Activated naive CD8-positive, alpha-beta T cell treated with anti-CD3 and anti-CD28 coated beads for 36 hours (primary cell): ENCODE measurements at places on chromosomes 5 and 9.

GRCh38 chr5:52466113-52466512 lies 321.6 kb upstream of the ITGA1 start:
- DNase-seq, result no peak

- no peak for DNase-seq
Observed at GRCh38 chr9:107153336-107153735, 129.7 kb upstream of the RAD23B start.

- DNase-seq, result no peak
Observed at GRCh38 chr5:35095366-35095765, 47.6 kb upstream of the AGXT2 start.

DNA sequence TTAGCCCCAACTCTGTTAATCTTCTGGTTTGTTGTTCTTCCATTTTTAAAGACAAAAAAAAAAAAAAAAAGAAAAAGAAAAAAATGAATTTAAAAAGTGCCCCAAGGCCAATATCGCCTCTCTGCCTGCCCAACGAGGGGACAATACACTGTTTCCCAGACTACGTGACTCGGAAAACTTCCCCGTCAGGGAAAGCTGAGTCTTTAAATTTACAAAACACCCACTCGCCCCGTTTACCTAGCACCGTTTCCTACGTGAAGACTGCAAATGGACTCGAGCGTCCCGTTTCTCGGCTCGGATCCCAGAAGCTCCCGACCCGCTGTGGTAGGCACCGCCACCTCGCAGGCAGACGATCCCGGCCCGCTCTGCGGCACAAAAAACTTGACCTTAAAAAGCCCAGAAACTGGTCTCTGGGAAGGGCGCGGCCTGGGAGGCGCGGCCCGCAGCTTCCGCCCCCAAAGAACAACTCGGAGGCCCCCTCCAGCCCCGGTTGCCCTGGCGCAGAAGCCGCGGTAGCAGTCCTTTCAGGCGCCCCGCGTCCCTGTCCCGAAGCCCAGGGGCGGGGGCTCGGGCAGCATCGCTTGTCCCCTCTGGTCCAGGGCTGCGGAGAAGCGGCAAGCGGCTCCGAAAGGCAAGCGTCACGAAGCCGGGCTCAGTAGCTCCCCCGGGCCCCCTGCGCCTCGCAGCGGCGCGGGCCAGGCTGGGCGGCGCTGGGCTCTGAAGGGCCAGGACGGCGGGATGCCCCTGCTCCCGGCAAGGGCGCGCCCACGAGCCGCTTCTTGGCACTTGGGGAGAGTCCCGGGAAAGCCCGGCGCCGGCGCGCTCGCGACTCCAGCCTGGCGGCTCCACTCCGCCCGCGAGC lies at the start of gene GCNT4:
Gene GCNT4, minus strand, starts transcription at position 367 of the 862 bp plus-strand sequence. CDS start 22,521 bp downstream, outside the sequence.
- DNase-seq, result peak; percentile 62

DNA sequence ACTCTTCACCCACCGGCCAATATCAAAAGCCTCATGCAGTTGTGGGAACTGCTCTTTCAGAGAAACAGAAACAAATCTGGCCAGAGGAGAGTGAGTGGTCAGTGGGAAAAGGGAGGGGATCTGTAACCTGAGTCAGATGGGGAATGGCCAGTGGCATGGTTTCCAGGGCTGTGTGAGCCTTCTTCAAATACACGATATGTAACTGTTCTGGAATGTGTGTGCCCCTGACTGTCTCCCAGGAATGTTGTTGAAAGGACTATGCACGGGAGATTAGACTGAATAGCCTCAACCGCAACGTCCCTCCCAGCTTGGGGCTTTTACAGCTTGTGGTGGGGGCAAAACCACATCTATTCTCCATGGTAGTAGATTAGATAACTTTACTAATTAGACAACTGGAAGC lies 60.8 kb downstream of the SH3TC2 start:
- no peak for DNase-seq

GRCh38 chr5:157172403-157172802 lies 6.3 kb upstream of the GARIN3 start:
- peak; percentile 92 for DNase-seq

DNA sequence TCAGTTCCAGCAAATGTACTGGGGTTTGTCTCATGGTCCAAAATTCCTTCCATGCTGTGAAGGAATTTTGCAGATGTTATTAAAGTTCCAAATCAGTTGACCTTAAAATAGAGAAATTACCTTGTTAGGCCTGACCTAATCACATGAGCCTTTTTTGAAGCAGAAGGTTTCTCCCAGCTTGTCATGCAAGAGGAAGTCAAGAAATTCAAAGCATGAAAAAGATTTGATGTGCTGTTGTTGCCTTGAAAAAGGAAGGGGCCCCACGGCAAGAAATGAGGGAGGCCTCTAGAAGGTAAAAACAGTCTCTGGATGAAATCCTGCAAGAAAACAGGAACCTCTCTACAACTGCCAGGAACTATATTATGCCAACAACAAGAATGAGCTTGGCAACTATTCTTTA lies 24.2 kb upstream of the HAPLN1 start:
- no peak for DNase-seq

- no peak for DNase-seq
Observed at GRCh38 chr9:75372499-75373268, 284.4 kb downstream of the OSTF1 start.

GRCh38 chr5:38821679-38822078 lies 24.1 kb upstream of the OSMR start:
- no peak for DNase-seq
